Prostate gland (tissue), 2 donors: ENCODE measurements at places on chromosomes 2 and 18. TPM values are rescaled to one million over a fixed set of nuclear protein-coding genes. Genes with fewer than 3 reads are reported as not detected.

The SLC9A4 gene
- total RNA-seq: not detected

The LIMS2 gene
- 63.2 TPM for total RNA-seq

The KIAA2012 gene
- total RNA-seq: 0.74 TPM

The TAF1B gene
- total RNA-seq: 16.0 TPM

The FSHR gene
- 13.6 TPM for total RNA-seq

The SOX11 gene
- total RNA-seq: not detected

The TSPYL6 gene
- total RNA-seq: 16.8 TPM

The POTEC gene
- total RNA-seq: 6.5 TPM

The CBLN2 gene
- 1.7 TPM for total RNA-seq

The SYT4 gene
- not detected for total RNA-seq

The OXER1 gene
- 5.6 TPM for total RNA-seq

The CCDC150 gene
- total RNA-seq: 7.6 TPM

The USP37 gene
- total RNA-seq: 12.3 TPM

The CLIP4 gene
- 26.1 TPM for total RNA-seq

- no peaks in the 10 kb centered on the region for H3K36me3 ChIP-seq
- no peak overlapping the region for H3K4me3 ChIP-seq
- DNase-seq: no peak
- H3K27ac ChIP-seq: no peak overlapping the region
Observed at GRCh38 chr2:118878531-118879149, 31.2 kb upstream of the EN1 start.

DNA sequence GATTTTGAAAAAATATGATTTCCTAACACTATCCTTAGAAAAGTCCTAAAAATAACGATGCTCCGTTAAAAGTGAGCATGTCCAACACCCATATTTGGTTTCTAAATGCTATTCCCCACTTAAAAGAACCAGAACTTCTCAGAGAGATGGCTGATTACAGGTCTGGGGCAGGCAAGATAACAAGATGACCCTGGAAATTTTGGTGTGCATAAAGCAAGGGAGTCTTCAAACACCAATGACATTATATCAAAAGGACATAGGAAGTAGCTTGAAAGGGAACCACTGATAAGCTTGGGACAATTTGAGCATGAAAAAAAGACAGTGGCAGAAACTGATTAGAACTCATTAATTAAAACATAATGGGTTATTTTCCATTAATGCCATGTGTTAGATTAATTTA, 17.9 kb downstream of the STK17B start:
- DNase-seq: no peak
- H3K4me1 ChIP-seq: no peaks in the 10 kb centered on the region
- no peak overlapping the region for H3K27ac ChIP-seq
- H3K36me3 ChIP-seq: no peaks in the 10 kb centered on the region

DNA sequence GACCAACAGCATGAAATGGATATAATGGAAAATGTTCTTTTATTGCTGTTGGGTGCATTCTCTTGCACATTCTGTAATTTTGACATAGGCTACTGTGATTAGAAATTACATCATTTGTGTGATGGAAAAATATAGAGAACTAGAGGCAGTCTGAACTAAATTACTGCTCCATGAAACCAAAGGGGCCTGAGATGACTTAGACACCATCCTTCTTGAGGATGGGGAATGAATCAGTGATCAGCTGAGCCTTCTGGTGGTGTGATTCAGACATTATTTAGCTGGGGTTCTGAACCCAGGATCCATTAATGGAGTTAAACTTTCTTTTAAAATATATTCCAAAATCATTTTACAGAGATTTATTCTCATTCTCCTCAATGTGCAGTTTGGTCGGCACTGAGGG, 135.8 kb downstream of the LDLRAD4 start:
- H3K27ac ChIP-seq: no peak overlapping the region
- no peak overlapping the region for H3K4me3 ChIP-seq
- no peaks in the 10 kb centered on the region for H3K27me3 ChIP-seq
- DNase-seq: no peak

DNA sequence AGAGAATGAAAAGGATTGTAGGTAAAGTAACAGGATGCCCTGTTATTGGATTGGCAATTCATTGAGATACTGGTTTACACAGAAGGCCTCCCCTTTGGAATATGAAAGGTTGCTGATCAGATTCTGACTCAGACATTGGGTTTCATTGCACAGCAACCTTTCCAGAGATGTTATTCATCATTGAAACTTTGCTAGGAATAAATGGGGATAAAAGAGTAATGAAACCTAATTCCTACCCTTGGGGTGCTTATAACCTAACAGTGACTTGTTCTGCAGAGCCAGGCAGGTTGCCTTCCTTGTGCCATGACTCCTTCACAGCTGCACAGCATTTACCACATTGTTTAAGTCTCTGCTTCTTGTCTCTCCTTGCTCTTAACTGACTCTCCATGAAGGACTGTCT, 5.0 kb downstream of the NAB1 start:
- no peaks in the 10 kb centered on the region for H3K27me3 ChIP-seq
- H3K36me3 ChIP-seq: no peaks in the 10 kb centered on the region
- DNase-seq: no peak
- H3K4me1 ChIP-seq: peaks cover 6% of the 10 kb centered on the region

DNA sequence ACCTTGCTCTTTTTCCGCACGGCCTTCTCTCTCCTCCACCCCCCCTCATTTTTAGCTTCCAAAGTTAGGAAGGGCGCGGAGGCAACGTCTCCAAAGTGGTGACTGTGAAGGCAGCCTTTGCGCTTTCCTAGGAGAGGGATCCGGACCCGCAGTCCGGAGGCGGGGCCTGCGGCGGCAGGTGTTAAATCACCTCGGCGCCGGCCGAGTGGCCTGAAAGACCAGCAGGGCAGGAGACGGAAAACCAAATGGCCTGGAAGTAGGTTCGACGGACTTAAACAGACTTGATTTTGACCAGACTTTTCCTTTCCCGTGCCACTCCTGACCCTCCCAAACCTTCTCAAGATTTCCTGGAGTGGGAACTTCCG, 615 bp downstream of the GORASP2 start:
- no peaks in the 10 kb centered on the region for H3K36me3 ChIP-seq
- H3K27me3 ChIP-seq: no peaks in the 10 kb centered on the region
- peak overlapping the region; percentile 94 for H3K4me3 ChIP-seq

- H3K4me1 ChIP-seq: no peaks in the 10 kb centered on the region
- H3K27me3 ChIP-seq: no peaks in the 10 kb centered on the region
- no peaks in the 10 kb centered on the region for H3K36me3 ChIP-seq
- no peak for DNase-seq
Observed at GRCh38 chr2:212958133-212958532, 193.3 kb downstream of the IKZF2 start.

- H3K4me1 ChIP-seq: no peaks in the 10 kb centered on the region
- DNase-seq: no peak
- no peaks in the 10 kb centered on the region for H3K36me3 ChIP-seq
- no peaks in the 10 kb centered on the region for H3K27me3 ChIP-seq
- H3K4me3 ChIP-seq: no peak overlapping the region
- H3K27ac ChIP-seq: no peak overlapping the region
Observed at GRCh38 chr2:80737047-80737446, 432.5 kb upstream of the LRRTM1 start.

GRCh38 chr2:57177176-57177575, 869.4 kb upstream of the VRK2 start:
- no peak overlapping the region for H3K4me3 ChIP-seq
- H3K36me3 ChIP-seq: no peaks in the 10 kb centered on the region
- no peak for DNase-seq
- no peaks in the 10 kb centered on the region for H3K4me1 ChIP-seq
- no peaks in the 10 kb centered on the region for H3K27me3 ChIP-seq

DNA sequence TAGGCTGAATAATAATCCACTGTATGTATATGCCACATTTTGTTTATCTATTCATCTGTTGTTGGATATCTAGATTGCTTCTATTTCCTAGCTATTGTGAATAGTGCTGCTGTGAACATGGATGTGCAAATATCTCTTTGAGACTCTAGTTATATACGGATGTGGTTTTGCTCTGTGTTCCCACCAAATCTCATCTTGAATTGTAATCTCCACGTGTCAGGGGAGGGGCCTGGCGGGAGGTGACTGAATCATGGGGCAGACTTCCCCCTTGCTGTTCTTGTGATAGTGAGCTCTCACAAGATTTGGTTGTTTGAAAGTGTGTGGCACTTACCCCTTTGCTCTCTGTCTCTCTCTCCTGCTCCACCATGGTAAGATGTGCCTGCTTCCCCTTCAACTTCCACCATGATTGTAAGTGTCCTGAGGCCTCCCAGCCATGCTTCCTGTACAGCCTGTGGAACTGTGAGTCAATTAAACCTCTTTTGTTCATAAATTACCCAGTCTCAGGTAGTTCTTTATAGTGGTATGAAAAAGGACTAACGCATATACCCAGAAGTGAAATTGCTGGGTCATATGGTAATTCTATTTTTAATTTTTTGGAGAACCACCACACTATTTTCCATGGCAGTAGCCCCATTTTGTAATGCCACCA, 86.1 kb upstream of the UPP2 start:
- H3K27me3 ChIP-seq: no peaks in the 10 kb centered on the region
- no peak overlapping the region for H3K27ac ChIP-seq
- no peak overlapping the region for H3K4me3 ChIP-seq
- DNase-seq: no peak
- H3K36me3 ChIP-seq: no peaks in the 10 kb centered on the region

- H3K27me3 ChIP-seq: no peaks in the 10 kb centered on the region
- H3K27ac ChIP-seq: no peak overlapping the region
- H3K4me1 ChIP-seq: no peaks in the 10 kb centered on the region
- H3K36me3 ChIP-seq: no peaks in the 10 kb centered on the region
Observed at GRCh38 chr2:149221898-149222297, 108.5 kb upstream of the LYPD6 start.

- no peaks in the 10 kb centered on the region for H3K4me1 ChIP-seq
- DNase-seq: no peak
- H3K4me3 ChIP-seq: no peak overlapping the region
- no peaks in the 10 kb centered on the region for H3K27me3 ChIP-seq
Observed at GRCh38 chr2:158772306-158773078, 22.6 kb upstream of the DAPL1 start.

GRCh38 chr2:239187464-239188253, 213.2 kb downstream of the HDAC4 start:
- H3K36me3 ChIP-seq: no peaks in the 10 kb centered on the region
- H3K27me3 ChIP-seq: no peaks in the 10 kb centered on the region
- no peak overlapping the region for H3K27ac ChIP-seq
- no peak for DNase-seq
- no peak overlapping the region for H3K4me3 ChIP-seq

GRCh38 chr2:240662681-240663080, 20.0 kb downstream of the AQP12B start:
- H3K27me3 ChIP-seq: no peaks in the 10 kb centered on the region
- no peaks in the 10 kb centered on the region for H3K4me1 ChIP-seq
- H3K36me3 ChIP-seq: no peaks in the 10 kb centered on the region
- DNase-seq: no peak
- no peak overlapping the region for H3K27ac ChIP-seq

DNA sequence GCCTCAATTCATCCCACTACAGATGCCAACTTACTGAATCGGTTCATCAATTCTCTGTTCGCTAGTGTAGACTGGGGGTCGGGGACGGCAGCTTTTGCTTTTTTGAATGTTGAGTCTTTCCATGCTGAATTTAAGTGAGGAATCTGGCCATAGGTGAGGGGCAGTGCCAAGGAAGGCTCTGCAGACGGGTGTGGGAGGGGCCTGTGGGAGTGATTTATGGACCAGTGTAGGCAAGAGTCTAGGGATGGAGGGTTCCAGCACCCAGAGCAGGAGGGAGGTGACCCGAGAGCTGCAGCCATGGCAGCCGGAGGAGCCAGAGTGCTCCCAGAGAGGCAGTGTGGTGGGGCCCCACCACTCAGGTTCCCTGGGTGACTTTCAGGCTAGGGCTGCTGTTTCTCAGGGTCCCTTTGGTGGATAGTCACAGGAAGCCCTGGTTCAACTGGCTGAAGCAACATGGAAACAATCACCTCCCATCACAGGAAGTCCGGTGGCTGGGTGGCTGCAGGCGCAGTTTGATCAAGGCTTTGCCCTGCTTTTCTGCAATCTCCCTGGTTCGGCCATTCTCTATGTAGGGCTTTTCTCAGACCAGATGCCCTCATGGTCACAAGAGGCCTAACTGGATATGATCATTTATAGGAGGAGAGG, 16.9 kb upstream of the TEX44 start:
- no peak for DNase-seq
- H3K27ac ChIP-seq: no peak overlapping the region
- H3K27me3 ChIP-seq: no peaks in the 10 kb centered on the region
- no peaks in the 10 kb centered on the region for H3K4me1 ChIP-seq
- no peak overlapping the region for H3K4me3 ChIP-seq

DNA sequence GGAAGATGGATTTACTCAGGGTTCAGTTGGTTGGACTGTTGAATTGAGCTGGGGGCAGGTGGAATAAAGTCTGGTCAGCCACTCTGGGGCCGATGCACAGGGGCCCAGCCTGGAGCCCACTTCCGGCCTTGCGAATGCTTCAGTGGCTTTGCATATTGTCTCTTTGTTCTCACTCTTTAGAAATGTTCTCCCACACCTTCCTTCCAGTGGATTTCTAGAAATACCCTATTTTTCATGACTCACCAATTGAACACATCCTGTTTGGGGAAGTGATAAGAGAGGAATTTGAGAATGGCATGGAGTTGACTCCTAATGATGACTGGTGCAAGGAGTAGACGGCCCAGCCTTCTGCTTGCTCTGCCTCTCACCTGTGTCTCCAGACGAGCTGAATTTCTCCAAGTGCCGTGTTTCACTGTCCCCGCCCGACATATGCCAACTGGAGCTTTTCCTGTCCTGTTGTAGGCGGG, 28.1 kb downstream of the ASAP2 start:
- no peaks in the 10 kb centered on the region for H3K4me1 ChIP-seq
- H3K27me3 ChIP-seq: no peaks in the 10 kb centered on the region
- H3K27ac ChIP-seq: no peak overlapping the region

DNA sequence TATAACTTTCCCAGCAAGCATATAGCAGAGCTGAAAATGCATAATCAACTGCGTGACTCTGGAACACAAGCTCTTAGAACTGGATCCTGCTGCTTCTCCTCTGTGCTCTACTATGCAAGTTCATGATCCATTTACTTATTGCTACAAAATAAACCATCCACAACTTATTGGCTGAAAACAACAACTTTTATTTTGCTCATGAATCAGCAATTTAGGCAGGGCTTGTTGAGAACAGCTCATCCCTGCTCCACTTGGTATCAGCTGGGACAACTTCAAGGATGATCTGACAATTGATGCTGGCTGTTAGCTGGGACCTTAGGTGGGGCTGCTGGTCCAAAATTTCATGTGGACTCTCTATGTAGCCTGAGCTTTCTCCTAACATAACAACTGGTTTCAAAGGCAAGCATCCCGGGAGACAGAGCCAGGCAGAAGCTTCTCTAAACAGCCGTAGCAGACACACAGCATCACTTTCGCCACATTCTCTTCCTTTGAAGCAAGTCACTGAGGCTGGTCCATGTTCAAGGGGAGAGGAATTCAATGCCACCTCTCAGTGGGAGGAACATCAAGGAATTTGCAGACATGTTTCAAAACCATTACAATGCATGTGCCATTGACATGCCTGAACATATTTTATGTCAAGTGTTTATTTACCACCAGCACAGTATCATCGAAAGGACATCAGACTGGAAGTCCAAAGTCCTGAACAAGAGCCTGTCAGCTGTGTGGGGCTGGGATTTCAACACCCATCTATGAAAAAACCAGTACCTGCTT, 153.1 kb upstream of the PKDCC start:
- H3K27me3 ChIP-seq: no peaks in the 10 kb centered on the region
- no peak overlapping the region for H3K4me3 ChIP-seq
- H3K4me1 ChIP-seq: no peaks in the 10 kb centered on the region
